ENCODE measurements at places on chromosomes 12 and 14.

DNA sequence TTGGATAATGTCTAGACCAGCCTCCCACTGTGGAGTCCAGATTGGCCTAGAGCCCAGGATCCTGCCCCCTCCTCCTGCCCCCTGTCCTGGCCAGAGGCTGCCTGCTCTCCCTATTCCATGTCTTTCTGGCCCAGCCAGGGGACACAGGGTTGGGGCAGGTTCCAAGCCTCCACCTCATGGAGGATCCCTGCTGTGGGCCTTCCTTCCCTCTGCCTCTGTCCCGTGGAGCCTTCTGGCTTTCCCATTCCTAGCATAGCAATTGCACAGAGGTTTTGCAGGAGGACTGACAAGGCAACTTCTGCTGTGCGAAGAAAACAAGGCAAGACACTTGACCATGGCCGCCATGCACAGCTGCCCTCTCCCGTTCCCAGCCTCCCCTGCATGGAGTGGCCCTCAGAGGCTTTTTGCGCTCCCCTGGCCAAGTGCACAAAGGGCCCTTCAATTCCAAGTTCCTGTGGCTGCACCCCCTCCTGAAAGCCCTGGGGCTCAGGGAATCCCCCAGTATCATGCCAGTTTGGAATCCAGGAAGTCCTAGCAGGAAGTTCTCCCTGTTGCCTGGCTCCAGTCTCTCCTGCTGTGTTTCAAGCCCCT is 42.1 kb downstream of the KRT80 start:
- DNase-seq, result no peak

DNA sequence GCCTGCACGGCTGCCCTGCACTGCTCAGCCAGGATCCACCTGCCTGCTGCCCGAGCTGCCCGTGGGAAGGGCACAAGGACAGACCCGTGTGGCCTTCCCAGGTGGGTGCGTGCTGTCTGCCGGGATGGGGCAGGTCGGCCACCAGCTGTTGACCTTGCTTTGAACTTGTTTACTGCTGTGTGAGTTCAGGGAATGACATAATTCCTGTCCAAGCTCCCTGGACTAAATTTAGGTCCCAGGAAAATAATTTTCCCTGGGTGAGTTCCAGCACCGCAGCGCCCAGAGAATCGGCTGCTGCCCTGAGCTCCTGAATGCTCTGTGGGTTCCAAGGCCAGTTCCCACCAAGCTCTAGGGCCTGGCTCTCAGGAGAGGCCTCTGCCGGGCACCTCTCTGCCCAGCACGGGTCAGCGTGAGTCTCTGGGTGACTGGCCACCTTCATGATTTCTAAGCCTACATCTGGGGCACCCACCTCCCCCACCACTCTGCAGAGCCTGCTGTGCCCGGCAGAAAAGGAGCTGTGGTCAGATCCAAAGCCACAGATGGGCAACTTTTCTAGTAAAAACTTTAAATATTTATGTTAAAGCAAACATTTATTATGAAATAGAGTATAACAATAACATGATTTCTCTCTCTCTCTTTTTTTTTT is 27.2 kb upstream of the MLXIP start:
- DNase-seq, result no peak

- no peak for DNase-seq
Observed at GRCh38 chr12:112543751-112544150, 125.0 kb downstream of the PTPN11 start.

- DNase-seq, result peak; percentile 15
Observed at GRCh38 chr12:58069268-58069963, 128.0 kb downstream of the ATP23 start.

GRCh38 chr14:98494582-98494981 is 777.4 kb downstream of the BCL11B start:
- DNase-seq, result no peak

DNA sequence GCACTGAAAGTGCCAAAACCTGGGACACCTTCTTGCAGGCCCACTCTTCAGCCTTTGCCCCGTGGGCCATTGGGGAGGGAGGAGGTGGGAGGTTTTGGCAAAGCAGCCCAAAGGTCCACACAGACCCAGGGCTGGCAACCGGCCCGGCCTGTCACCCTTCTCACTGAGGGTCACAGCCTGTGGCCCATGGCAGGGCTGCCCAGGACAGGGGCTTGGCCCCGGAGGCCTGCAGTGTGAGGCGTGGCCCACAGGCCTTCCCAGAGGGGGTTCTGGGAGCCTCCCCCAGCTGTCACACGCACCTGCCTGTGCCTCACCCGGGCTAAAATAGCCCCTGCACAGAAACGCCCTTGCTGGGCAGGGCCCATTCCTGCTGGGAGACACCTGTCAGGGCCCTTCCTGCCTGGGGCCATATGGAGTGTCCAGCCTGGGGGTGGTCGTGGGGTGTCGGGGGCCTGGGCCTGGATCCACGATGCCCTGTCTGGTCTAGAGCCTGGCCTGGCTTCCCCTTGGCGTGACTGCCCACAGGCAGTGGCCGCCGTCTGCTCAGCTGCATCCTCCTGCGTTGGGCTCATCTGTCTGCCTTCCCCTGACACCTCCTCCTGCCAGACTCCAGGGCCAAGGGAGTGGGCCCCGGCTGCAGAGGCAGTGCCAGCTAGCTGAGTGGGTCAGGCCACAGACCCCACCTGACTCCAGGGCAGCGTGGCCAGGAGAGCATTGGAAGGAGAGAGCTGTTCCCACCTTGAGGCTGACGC is 19.2 kb downstream of the PACS2 start:
- DNase-seq, result no peak

DNA sequence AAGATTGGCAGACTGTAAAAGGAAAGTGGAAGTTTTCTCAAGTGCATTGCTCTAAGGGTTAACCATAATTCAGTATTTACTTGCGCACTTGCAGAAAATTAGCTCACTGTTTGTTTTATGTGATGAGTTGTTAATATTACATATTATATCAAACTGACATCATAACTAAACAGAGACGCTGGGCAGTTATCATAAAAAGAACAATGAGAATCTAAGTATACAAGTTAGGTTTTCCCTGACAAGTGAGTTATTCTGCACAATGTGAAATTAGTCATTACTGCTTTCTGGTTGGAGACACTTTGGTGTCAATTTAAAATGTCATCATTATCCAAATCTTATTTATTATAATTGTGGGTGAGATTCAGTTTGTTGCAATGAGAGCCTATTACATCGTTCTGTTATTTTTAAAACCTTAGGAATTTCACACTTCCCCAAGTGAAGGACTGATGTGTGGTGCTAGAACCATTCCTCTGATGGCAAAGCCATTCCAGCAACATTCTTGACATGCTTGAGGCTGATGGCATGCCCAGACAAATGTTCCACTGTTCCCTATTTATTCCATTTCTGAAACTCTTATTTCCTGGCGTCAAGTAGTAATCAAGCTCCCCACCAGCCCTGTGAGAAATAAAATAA is 90.1 kb upstream of the FLRT2 start:
- no peak for DNase-seq

DNA sequence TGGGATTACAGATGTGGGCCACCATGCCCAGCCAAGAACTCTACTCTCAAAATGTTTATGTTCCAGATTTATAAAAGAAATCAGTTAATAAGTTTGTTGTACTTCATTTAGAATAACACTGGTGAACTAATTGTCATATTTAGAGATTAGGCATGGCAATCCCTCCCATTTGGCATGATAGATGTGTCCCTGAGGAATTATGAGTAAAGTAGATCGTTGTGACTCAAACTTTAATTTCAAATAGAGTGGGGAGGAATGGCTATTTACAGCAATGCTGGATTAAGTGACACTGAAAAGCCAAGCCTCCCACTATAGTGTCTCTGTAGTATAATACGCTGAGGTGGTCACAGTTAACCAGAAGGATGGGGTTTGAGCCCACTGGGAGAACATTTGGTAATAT is 39.3 kb upstream of the RTRAF start:
- DNase-seq, result no peak

DNA sequence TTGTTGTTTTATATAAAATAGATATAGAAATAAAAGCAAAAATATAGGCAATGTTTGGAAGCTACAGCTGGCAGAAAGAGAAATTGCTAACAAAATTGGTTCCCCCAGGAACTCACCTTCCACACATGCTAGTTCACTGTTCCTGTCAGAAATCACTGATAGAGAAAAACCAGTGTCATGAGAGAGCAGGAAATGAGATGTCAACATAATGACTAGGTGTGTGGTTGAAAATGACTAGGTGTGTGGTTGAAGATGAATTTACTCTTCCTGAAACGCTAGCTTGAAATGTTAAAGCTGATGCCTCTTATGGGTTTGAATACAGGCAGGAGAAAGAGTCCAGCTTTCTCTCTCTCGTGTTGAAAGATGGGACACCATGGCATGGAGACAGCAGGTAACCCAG is 216.3 kb downstream of the C12orf42 start:
- no peak for DNase-seq

GRCh38 chr12:52415870-52416750 is 10.0 kb upstream of the KRT82 start:
- DNase-seq, result no peak

DNA sequence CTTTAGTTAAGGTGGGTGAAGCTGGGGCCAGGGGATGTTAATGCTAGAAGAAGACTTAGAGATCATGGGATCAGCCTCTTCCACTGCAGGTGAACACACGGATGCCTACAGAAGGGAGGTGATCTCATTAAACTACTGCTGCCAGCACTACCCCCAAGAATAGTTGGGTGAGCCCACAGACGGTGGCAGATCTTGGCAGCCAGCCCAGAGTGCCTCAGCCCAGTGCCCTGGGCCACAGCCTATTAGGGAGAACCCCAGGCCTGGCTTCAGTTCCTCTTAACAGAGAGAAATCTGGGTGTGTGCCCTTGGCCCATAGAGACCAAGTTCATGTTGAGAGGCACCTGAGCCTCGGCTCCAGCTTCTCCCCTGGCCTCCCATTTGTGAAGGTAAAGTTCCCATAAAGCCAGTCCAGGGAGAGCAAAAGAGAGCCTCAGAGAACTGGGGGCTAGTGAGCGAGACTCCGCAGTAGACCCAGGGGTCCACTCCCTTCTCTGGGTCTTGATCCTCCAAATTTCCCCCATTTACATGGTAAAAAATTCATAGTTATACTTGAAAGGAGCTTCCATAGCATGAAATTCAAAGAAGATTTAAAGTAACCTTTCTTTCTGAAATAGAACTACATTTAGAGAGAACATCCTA is 125.0 kb upstream of the CCND2 start:
- DNase-seq, result no peak

DNA sequence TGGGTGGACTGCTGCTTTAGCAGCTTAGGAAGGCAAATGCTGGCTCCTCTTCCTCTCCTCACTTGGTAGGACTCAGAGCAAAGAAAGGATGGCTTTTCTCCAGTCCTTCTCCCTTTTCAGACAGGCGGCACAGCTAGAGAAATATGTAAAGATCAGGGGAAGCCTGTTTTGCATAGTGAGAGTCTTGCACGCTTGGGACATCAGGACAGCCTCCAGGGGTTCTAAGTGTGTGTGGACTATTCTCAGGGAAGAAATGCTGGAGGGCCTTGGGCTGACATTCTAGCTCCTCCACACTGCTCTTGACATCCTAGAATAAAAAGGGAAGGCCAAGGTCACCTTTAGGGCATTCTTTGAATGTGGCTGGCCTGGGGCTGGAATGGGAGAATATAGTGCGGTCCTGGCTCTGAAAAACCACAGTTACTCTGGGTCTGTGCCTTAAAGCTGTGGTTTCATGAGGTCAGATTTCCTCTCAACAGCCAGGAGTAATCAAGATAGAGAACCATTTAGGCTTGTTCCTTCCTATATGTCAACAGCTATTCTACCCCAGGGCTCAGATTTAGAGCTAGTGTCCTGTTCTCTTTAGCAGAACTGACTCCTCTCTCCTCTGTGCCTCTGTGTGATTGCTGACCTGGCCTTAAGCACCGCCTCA is 24.3 kb downstream of the CMA1 start:
- no peak for DNase-seq

GRCh38 chr14:104697892-104698583 is 8.6 kb downstream of the INF2 start:
- no peak for DNase-seq

DNA sequence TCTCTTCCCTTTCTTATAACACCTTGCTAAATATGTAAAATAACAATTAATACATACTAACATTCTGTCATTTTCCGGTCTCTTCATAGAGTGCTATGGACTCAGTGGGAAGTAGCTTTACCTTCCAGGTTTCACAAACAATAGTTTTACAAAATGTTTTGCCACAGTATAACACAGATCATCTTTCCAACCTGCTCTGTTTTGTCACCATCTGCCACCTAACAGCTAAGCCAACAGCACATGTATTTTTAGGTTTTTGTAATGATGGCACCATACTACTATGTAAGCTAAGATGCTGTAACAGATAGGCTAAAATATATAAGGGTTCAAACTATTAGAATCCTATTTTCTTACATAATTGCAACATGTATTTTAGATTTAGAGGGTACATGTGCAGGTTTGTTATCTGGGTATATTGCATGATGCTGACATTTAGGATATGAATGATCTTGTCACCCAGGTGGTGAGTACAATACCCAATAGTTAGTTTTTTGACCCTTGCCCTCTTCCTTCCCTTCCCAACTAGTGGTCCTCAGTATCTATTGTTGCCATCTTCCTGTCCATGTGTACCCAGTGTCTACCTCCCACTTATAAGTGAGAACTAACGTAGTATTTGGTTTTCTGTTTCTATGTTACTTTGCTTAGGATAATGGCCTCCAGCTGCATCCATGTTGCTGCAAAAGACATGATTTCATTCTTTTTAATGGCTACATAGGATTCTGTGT is 8.7 kb downstream of the RHOJ start:
- DNase-seq, result no peak

- DNase-seq, result peak; percentile 93
Observed at GRCh38 chr14:88792473-88793258, at the start of gene EML5. Gene EML5 (minus strand): TSS chr14:88792953. CDS start chr14:88792503, 450 bp downstream.

DNA sequence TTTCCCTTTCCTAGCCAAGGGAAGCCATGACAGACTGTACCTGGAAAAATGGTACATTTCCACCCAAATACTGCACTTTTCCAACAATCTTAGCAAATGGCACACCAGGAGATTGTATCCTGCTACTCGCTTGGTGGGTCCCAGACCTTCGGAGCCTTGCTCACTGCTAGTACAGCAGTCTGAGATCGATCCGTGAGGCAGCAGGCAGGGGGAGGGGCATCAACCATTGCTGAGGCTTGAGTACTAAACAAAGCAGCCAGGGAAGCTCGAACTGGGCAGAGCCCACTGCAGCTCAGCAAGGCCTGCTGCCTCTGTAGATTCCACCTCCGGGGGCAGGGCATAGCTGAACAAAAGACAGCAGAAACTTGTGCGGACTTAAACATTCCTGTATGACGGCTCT is 218.8 kb downstream of the LRIG3 start:
- DNase-seq, result no peak

DNA sequence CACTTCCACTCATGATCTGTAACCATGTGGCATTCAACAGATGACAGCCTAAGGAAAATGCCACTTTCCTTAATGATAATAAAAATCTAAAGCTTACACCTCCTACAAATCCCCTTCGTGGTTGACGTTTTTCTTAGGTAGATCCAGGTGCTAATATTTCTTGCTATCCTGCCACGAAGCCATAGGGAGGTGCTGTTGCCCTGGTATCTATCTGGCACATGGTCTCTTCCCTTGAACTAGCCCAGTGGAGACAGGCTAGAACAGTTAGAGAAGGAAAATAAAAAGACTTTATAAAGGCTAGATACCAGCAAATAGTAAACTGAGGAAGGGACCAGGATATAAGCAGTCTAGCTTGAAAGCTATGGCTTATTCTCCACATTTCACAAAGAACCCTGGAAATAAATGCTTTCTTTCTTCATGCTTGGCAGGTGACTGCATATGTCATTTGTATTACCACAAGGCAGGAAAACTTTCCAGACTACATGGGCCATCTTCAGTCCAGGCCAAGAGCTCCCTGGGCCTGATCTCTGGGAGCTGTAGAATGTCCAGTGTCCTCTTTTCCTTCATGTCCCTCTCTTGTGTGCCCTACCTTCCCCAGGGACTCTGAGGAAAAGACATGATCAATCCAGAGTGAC is 15.3 kb downstream of the SPIC start:
- no peak for DNase-seq

All from pancreas (tissue), 10 donors.